Activated CD8-positive, alpha-beta memory T cell treated with anti-CD3 and anti-CD28 coated beads, Interleukin-2, amount 10 ng/mL, durations not matched to agents 7 days and 5 days (primary cell): ENCODE measurements at places on chromosomes 1 and 21. TPM values are rescaled to one million over a fixed set of nuclear protein-coding genes. Genes with fewer than 3 reads are reported as not detected.

GRCh38 chr1:16114527-16115467, 41.1 kb downstream of the EPHA2 start:
- H3K27ac ChIP-seq = no peak overlapping the region
- DNase-seq = no peak
- H3K27me3 ChIP-seq = peaks cover 3% of the 10 kb centered on the region
- no peak overlapping the region for H3K4me3 ChIP-seq
- H3K4me1 ChIP-seq = no peaks in the 10 kb centered on the region
- H3K36me3 ChIP-seq = no peaks in the 10 kb centered on the region

DNA sequence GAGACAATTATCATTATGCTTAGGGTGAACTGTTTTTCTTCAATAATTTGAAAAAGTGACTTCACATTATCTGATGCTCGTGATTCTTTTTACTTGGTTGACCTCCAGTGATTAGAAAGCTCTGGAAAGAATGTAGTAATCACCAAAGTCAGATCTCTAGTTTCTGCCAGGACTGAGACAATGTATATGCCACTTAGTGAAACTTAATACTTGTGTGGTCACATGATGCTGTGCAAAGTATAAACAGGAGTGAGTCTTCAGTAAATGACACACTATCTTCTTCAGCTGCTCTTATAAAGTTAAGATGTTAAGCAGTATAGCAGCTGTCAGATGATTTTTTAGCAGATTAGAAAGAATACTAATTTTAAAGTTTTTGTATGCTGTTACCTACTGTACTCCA, 17.2 kb downstream of the VCAM1 start:
- H3K27me3 ChIP-seq = peaks cover 25% of the 10 kb centered on the region
- H3K27ac ChIP-seq = no peak overlapping the region
- H3K4me1 ChIP-seq = no peaks in the 10 kb centered on the region
- H3K36me3 ChIP-seq = peaks cover 10% of the 10 kb centered on the region

DNA sequence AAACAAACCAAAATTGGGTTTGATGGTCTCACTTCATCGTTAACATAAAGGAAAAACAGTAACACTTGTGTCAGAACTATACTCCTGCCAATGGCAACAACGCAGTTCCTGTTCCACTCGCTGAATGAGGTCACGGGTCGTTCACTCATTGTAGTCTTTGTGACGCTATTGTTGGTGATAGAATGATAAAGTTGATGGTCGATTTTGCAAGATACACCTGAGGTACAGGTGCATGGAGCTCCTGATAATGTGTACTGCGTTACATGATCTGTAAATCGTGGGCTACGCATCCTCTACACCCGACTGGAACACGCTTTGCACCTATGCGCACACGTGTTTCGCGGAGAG, 391 bp upstream of the CENPS start:
- peaks cover 38% of the 10 kb centered on the region for H3K4me1 ChIP-seq
- H3K27me3 ChIP-seq = no peaks in the 10 kb centered on the region
- DNase-seq = peak; percentile 58

Gene ICOSLG
- total RNA-seq = 1.7 TPM

DNA sequence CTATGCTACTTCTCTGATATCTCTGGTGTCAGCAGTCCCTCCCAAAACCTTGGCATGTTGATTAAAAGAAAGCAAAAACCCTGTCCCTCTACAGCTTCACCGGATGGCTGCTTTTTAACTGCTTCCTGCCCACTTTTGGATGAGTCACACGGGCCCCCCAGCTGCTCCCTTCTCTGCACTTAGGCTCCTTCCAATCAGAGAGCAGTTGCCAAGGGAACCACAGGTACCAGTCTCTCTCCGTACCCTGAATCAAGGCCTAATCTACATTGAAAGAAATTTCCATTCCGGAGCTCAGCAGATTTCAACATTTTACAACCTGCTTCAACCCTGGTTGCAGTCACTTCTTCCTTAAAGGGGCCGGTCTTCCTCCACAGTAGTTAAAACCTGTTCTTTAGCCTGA, 70.6 kb upstream of the GJB5 start:
- DNase-seq = peak; percentile 54
- peaks cover 19% of the 10 kb centered on the region for H3K27me3 ChIP-seq
- no peaks in the 10 kb centered on the region for H3K36me3 ChIP-seq
- H3K27ac ChIP-seq = peak overlapping the region; percentile 24

Gene SV2A
- total RNA-seq = 17.1 TPM
